ENCODE measurements at places on chromosomes 16 and 17. TPM values are rescaled to one million over a fixed set of nuclear protein-coding genes. Genes with fewer than 3 reads are reported as not detected.

- H3K36me3 ChIP-seq: no peaks in the 10 kb centered on the region
- H3K4me1 ChIP-seq: no peaks in the 10 kb centered on the region
- no peak overlapping the region for H3K27ac ChIP-seq
- DNase-seq: no peak
Observed at GRCh38 chr16:52770828-52771227, 223.9 kb upstream of the TOX3 start.

- no peaks in the 10 kb centered on the region for H3K36me3 ChIP-seq
- no peak overlapping the region for H3K4me3 ChIP-seq
- no peak overlapping the region for H3K27ac ChIP-seq
- no peak for DNase-seq
- peaks cover 3% of the 10 kb centered on the region for H3K4me1 ChIP-seq
- H3K27me3 ChIP-seq: no peaks in the 10 kb centered on the region
Observed at GRCh38 chr17:81106716-81107115, 58.6 kb upstream of the PVALEF start.

- H3K4me3 ChIP-seq: no peak overlapping the region
- no peak for DNase-seq
- H3K27ac ChIP-seq: no peak overlapping the region
- peaks cover 49% of the 10 kb centered on the region for H3K27me3 ChIP-seq
Observed at GRCh38 chr16:3175157-3176093, 12.6 kb upstream of the OR1F1 start.

DNA sequence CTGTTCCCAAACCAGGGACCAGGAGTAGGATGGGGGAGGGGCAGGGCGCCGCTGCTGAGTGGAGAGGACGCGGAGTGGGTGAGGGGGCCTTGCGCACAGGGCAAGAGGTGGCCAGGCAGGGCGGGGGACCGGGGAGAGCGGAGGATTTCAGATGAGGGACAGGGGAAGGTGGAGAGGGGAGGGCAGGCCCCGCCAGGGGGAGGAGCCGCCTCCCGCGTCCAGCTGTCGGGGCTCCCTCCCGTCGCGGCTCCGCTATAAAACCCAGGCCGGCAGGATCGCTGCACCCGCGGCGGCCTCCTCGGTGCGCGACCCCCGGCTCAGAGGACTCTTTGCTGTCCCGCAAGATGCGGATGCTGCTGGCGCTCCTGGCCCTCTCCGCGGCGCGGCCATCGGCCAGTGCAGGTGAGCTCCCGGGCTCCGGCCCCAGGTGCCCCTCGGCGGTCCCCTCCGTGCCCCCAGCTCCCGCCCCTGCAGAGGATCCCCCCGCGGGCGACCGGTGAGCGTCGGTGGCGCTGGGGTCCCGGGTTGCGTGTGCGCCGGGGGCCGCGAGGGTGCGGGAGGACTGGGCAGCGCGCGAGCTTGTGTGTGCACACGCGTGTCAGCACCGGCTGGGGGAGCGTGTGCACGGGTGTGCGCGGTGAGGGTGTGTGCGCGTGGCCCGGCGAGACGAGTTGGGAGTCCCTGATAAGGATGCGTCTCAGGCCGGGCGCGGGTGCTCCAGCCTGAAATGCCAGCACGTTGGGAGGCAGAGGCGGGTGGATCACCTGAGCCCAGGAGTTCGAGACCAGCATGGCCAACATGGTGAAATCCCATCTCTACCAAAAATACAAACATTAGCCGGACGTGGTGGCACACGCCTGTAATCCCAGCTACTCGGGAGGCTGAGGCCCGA is at the start of gene CA4:
TSS of gene CA4 (plus strand) at position 283 of the 892 bp plus-strand sequence. CDS start at position 345, 62 bp downstream.
- H3K27me3 ChIP-seq: peaks cover 32% of the 10 kb centered on the region
- DNase-seq: no peak
- no peak within 1 kb of the TSS for H3K27ac ChIP-seq
- peaks cover 17% of the 10 kb centered on the region for H3K4me1 ChIP-seq
- H3K36me3 ChIP-seq: no peaks in the 10 kb centered on the region
- H3K4me3 ChIP-seq: no peak within 1 kb of the TSS

DNA sequence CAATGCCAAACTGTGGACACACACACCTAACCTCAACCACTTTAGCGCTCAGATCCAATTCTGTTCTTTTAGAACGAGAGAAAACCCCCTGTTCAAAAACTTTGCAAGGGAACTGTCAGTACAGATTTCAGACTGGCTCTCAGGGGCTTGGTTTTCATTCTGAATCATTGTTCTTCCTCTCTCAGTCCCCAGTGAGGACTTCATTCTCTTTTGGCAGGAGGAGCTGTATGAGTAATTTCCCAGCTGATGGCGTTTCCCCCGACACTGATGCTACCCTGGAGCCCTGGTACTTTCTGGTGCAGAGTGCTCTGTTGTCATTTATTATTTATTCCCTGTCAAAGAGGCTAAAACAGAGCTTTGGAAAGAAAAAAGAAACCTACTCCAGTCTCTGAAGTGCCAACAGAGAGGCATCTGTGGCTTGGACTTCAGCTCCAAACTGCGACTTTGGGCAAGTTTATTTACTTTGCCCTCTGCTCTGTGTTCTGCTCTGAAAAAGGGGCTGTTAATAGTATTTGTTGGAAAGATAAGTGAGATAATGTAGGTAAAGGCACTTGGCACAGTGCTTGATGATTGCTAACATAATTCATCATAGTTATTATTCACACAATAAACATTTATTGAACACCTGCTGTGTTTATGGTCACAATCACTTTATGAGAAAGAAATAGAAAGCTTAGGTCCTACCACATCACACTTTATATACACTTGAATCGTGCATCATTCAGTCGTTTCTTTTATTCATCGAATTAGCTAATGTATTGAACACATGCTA is 28.3 kb downstream of the ETV4 start:
- DNase-seq: no peak
- peaks cover 76% of the 10 kb centered on the region for H3K36me3 ChIP-seq
- H3K4me3 ChIP-seq: no peak overlapping the region
- no peak overlapping the region for H3K27ac ChIP-seq

DNA sequence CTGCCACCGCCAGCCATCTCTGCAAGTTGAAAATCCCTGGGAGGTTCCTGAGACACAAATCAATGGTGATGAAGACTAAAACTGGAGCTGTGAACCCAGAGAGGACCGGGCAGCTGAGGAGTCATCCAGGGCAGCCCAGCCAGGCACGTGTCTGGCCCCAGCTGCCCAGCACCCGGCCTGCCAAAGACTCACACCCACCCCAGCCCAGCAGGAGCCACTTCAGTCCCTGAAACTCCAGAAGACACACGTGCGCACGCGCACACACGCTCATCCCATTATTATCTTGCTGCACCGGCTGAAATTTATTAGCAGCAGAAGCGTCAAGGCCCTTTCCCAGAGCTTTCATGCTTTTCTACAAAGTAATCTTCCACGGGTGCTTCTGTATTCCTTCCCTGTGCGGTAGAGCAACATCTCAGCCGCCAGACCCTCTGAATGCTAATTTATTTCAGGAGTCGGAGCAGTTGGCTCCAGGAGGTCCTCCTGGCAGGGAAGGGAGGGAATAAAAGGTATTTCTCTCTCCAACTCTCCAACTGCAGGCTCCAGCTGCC is 59.8 kb upstream of the RBFOX3 start:
- no peak overlapping the region for H3K4me3 ChIP-seq
- no peak for DNase-seq
- no peaks in the 10 kb centered on the region for H3K36me3 ChIP-seq
- H3K4me1 ChIP-seq: no peaks in the 10 kb centered on the region

- no peak for DNase-seq
- no peaks in the 10 kb centered on the region for H3K27me3 ChIP-seq
- no peak overlapping the region for H3K27ac ChIP-seq
- no peaks in the 10 kb centered on the region for H3K36me3 ChIP-seq
- H3K4me3 ChIP-seq: no peak overlapping the region
Observed at GRCh38 chr17:11495613-11496012, 102.7 kb upstream of the DNAH9 start.

DNA sequence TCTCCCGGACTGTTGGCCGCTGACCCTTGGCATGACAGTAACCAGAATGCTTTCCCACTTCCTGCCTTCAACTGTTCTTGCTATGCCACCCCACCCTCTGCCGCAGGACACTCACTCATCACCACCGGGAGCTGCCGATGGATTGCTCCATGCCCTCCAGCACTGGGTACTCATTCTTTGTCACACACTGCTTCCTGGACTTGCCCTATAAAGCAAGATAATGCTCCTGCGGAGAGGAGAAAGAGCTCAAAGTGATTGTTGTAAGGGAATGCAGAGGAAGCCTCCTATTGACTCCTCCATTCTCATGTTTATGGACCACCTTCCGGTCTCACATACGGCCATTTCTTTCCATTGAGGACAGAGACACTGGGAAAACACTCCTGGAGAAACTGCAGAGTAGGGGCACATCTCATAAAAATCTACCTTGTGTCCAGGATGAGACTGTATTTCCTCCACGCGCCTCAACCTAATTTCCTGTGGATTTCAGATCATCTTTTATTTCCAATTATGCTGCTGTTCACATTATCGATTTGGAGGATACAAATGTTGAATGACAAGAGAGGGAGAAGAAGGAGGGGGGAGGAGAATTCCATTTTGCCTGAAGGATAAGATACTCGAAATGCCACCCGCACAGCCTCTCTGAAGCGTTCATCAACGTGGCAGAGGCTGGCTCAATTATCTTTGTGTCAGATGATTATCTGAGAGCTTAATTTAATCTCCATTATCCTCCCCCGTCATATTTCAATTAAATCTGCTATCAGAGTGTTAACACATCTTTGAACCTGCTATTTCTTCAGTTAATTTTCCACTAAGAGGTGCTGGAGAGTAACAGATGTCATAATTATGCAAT is 486.1 kb upstream of the SALL1 start:
- H3K36me3 ChIP-seq: no peaks in the 10 kb centered on the region
- H3K4me1 ChIP-seq: no peaks in the 10 kb centered on the region
- no peak overlapping the region for H3K27ac ChIP-seq
- DNase-seq: no peak

GRCh38 chr17:75270218-75270965 is 639 bp downstream of the MIF4GD start:
- no peaks in the 10 kb centered on the region for H3K27me3 ChIP-seq
- peak overlapping the region; percentile 61 for H3K4me3 ChIP-seq

- no peak overlapping the region for H3K4me3 ChIP-seq
- no peaks in the 10 kb centered on the region for H3K4me1 ChIP-seq
- H3K27ac ChIP-seq: no peak overlapping the region
- no peaks in the 10 kb centered on the region for H3K36me3 ChIP-seq
- no peak for DNase-seq
- H3K27me3 ChIP-seq: no peaks in the 10 kb centered on the region
Observed at GRCh38 chr17:17460038-17460437, 16.8 kb upstream of the MED9 start.

Gene CA4
- not detected for total RNA-seq

Gene TBC1D3I
- 0.91 TPM for total RNA-seq

Gene CSH1
- total RNA-seq: not detected

Gene SBK1
- 14.2 TPM for total RNA-seq

Gene PMFBP1
- 0.73 TPM for total RNA-seq

Gene NPIPA2
- total RNA-seq: 9.9 TPM

Gene KCNH6
- total RNA-seq: not detected

Gene CORO6
- 2.2 TPM for total RNA-seq

Gene MSLN
- not detected for total RNA-seq

Gene RTN4RL1
- 0.47 TPM for total RNA-seq
